ENCODE measurements at places on chromosomes 7 and 10.

GRCh38 chr7:26688936-26689506 is 175.4 kb downstream of the SKAP2 start:
- no peak for DNase-seq

DNA sequence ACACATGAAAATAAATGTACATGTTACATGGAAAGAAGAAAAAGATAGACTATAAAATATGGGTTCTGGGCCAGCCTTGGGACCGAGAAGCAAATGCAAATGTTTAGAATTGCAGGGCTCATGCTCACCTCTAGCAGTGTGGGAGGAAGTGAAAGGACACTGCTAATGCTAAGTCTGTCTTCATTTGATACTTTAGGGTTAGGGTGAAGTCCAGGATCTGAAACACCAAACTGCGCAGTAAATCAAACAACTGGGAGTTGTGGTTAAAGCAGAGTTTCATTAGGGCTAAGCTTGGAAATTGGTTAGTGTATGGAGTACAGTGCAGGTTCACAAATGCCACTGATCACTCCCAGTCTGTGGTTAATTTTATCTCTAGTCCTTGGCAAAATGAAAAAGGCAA is 73.2 kb upstream of the PDK4 start:
- no peak for DNase-seq

- no peak for DNase-seq
These were observed 67.5 kb upstream of the SORCS1 start for GRCh38 chr10:107232013-107232412.

DNA sequence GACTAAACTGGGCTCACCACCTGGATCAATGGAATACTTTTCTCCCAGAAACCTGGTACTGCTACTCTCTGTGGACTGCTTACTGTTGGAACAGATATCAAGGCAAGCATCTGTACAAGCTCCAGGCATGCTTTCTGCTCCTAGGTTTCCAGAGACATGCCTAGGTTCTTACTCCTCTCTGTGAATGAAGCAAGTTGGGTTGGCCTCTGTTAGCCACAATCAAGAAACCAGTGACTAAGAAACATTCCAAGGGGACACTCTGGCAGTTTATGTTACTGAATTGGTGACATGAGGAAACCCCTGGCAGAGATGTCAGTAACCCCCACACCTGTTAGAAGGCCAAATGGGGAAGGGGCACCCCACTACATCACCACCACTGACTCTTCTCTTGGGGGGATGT is 121.9 kb downstream of the GFRA1 start:
- no peak for DNase-seq

DNA sequence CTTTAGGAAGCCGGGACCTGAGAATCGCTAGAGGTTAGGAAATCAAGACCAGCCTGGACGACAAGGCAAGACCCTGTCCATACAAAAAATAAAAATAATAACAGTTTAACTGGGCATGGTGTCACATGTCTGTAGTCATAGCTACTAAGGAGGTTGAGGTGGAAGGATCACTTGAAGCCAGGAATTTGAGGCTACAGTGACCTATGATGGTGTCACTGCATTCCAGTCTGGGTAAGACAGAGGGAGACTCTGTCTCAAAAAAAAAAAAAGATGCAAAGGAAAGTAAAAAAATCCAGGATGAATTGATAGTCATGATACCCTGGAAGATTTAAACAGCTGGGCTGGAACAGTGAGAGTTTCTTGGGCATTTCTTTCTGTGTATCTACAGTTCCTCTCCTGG is 463.2 kb downstream of the GALNT17 start:
- DNase-seq = no peak

DNA sequence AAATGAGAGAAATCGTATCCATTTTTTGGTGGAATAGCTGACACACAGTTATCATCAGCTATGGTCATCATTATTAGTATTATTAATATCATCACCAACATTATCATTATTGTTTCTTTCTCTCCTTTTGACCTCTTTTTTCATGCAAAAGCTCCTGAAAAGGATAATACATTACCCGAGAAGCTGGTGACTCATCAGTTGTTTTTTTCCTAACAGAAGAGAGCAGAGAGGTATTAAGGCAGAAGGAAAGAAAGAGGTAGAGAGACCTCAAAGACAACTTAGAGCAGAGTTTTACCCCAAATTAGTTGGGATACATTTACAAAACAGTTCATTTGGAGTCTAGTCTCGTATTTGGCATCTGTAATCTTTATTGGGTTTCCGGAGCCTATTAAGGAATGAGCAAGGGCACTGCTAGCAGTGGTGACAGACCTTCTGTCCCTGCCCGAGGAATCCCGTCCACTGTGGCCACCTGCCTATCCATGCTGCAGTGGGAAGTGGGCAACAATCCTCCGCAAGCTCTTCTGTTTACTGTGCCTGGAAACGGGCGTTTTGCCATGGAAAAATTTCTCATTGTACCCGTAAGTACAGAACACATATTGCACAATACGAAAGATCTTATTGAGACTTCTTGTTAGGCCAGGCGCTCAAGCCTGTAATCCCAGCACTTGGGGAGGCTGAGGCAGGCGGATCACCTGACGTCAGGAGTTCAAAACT is 170.0 kb upstream of the MKLN1 start:
- DNase-seq = no peak

GRCh38 chr7:158809596-158809995 is 19.7 kb downstream of the ESYT2 start:
- DNase-seq = peak; percentile 28

DNA sequence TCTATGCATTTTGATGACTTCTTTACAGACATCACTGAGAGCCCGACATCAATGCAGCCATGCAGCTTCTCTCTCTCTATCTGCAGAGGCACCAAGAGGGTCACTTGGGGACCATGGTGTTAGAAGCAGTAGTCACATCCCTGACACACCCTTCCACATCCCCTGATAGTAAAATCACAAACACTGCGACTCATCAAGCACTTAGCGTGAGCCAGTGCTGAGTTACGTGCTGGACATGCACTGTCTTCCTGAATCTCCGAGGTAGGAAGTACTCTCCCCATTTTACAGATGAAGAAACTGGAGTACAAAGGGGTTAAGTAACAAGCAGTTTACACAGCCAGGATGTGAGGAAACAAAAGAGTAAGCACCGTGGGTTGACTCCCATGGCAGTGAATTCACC is 109.2 kb downstream of the OSBPL3 start:
- DNase-seq = no peak

GRCh38 chr10:110260746-110261477 is 43.8 kb downstream of the SMNDC1 start:
- DNase-seq = no peak

DNA sequence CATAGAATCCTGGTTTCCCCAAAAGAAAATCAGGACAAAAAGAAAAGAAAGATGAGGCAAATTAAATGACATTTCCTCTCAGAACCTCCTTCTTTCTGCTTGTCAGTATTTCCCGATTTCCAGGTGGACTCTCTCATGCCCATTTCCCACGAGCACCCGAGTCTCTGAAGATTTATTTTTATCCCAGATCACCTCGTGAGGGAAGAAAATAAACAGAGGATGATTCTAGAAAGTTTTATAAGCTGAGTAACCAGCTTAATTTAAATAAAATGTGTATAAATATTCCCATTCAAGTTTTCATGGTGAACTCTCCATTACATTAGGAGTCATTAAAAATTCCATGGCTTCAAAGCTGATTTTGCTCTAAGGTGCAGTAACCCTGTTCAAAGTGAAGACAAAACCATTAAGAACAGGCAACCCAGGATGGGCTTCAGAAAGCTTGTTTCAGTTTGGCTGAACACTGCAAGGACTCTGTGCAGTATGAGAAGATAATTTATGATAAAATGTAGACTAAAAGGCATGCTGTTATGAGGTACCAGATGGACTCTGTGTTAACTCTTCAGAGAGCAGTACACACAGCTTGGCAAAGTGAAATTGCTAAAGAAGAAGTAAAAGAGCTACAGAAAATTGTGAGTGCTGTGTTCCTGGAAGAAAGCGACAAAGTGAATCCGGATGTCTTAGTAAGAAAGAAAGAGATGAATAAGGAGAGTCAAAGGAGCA is 521.3 kb upstream of the LRRN3 start:
- DNase-seq = no peak

GRCh38 chr10:106960812-106961211 is 203.7 kb downstream of the SORCS1 start:
- DNase-seq = no peak

GRCh38 chr10:102997998-102998397 is 79.9 kb downstream of the CNNM2 start:
- DNase-seq = no peak

Measured in CD4-positive, alpha-beta T cell treated with Interleukin-6 at 100 ng/mL for 8 hours (primary cell).